ENCODE measurements at places on chromosomes 7 and 10. TPM values are rescaled to one million over a fixed set of nuclear protein-coding genes. Genes with fewer than 3 reads are reported as not detected.

The RBM33 gene
- 22.9 TPM for total RNA-seq

The CTAGE4 gene
- total RNA-seq: 0.43 TPM

The PROSER2 gene
- total RNA-seq: 3.9 TPM

The IFIT1 gene
- total RNA-seq: 70.8 TPM

The PDGFA gene
- total RNA-seq: 43.2 TPM

The ZNF277 gene
- 22.2 TPM for total RNA-seq

The TLX1 gene
- not detected for total RNA-seq

The CALHM2 gene
- 19.6 TPM for total RNA-seq

All from fibroblast of villous mesenchyme (primary cell).